ENCODE measurements at places on chromosomes 4 and X.

GRCh38 chr4:23973308-23973855, 83.5 kb upstream of the PPARGC1A start:
- no peak for DNase-seq

DNA sequence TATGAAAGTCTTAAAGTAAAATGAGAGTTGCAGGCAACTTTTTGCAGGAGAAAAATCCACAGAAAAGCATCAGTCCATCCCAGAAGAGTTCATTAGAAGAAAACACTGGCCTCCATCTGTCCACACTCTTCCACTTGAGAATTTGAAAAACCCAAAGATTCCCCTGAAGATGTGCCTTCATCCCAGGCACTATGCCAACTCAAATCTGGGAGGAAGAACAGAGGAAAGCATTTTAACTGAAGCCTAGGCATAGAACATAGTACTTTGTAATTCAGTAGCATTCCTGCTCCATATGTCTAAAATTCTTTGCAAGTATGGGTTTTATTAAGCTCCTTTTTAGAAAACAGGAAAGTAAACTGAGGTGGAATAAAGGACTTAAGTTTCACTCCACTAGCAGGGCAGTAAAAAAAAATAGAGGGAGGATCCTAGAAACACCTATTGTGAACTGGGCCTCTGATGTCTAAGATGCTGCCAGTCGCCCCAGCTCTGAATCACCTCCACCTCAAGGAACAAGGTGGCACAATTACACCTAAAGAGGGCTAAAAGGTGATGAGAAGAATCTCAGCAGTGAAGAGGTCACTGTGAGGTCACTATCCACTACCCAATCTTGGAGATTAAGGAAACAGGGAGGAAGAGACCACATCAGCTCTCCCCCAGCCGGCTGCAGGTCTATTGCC, 141.9 kb upstream of the FAM241A start:
- DNase-seq: no peak

DNA sequence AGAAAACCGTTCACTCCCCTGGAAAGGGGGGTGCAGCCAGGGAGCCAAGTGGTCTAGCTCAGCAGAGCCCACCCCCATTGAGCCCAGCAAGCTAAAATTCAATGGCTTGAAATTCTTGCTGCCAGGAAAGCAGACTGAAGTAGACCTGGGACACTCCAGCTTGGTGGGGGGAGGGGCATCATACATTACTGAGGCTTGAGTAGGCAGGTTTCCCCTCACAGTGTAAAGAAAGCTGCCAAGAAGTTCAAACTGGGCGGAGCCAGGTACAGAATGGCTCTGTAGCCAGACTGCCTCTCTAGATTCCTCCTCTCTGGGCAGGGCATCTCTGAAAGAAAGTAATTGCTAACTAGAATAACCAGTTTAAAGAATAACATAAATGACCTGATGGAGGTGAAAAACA, 372.3 kb upstream of the F9 start:
- DNase-seq: no peak

DNA sequence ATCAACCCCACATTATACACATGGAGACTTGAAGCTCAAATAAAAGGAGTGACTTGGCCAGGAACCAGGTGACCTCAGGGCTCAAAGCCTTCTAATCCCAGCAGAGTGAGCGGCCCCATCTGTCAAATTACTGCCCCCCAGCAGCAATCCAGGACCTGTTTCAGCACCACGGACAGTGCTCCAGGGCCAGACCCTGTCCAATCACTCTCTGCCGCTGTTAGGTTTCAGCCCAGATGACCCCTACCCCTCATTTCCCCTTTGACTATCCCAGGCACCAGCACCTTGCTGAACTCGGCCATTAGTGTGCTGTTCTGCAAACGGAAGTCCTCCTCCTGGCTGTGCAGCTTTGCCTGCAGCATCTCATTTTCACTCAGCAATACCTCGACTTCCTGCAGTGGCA, 5.1 kb downstream of the GRIPAP1 start:
- no peak for DNase-seq

DNA sequence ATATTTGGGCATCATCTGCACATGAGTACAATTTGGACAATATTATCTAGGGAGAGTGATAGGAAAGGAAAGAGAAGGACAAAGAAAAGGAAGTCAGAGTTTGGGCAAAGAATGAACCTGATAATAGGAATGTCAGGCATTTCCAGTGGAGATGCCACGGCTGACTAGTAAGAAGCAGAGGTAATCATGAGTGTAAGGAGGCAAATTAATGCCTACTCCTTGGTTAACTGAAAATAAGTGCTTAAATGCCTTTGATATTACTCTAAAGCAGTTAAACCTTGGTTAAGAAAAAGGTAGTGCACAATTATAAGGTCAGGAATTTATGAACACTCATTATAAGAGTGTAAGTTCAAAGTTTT, 99.2 kb upstream of the DDIT4L start:
- no peak for DNase-seq

DNA sequence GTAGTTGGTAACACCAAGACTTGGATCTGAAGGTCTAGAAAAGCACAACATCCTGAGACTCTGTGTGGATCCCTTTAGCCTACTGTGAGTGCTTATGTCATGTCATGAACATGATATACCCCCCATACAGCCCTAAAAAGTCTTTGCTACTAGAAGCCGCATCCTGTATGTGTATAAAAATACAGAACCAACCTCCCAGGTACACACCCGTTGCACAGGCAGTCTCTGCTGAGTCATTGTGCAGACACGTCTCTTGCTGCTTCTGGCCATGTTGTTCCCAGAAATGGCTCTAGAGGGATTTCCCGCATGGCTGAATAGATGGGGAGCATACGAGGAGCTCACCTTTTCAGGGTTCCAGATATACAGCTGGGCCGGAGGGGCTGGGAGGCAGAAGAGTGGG, 93.3 kb downstream of the MAMLD1 start:
- no peak for DNase-seq

DNA sequence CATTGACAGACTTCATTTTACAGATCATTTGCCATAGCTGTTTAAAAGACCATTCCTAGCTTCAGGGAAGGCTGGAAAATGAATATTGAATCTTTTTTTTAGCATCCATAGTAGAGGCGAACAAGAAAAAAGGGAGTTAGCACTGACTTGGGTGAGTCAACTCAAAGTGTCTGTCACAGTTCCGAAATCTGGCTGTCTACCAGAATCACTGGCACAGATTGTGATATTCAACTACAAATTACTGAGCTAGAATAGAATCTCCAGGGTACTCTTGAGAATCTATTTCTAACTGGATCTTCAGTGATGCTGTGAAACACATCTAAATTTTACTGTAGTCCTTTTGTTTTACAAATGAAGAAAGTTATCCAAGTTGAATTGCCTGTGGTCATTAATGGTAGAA, 31.5 kb downstream of the SEC24B start:
- no peak for DNase-seq

DNA sequence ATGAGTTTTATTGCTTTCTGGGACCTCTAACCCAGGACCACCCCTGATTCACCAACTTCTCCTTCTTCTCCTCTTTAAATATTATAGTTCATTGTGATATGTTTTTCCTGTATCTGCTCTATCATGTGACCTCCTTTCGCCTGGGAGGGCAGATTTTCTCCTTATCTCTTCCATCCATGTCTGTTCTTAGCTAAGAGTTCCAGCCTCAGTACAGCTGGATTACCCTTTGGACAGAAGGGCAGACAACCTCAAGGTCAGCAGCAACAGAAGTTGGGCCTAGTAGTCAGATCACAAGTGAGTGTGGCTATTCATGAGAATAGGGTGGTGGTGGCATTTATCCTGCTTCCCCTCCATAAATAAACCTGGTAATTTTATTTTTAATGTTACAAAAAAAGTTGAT, 5.7 kb upstream of the XK start:
- DNase-seq: no peak

- no peak for DNase-seq
Measured at GRCh38 chrX:107442914-107443527, 6.4 kb upstream of the FRMPD3 start.

- no peak for DNase-seq
Measured at GRCh38 chr4:16416601-16417000, 190.3 kb upstream of the TAPT1 start.

- DNase-seq: no peak
Measured at GRCh38 chr4:124025428-124025827, 628.8 kb downstream of the SPRY1 start.

DNA sequence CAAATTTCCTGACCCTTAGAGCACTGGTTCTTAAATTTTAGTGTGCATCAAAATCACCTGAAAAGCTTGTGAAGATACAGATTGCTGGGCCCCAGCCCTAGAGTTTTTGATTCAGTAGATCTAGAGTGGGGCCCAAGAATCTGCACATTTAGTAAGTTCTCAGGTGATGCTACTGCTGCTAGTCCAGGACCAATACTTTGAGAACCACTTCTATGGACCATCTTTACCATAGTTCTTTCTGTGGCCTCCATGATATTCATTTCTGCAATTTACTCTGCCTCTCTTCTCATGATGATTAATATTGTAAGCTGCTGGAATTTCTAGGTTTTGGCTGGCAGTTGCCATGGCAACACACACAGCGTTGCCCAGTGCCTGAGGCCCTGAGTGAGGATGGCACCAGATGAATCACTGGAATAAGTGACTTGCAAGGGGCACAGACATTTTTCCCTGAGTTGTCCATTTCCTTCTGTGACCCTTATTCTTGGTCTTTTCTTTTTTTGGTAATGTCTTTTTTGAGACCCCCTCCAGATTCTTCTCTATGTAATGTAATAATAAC, 83.6 kb downstream of the PPP1R2C start:
- DNase-seq: no peak

DNA sequence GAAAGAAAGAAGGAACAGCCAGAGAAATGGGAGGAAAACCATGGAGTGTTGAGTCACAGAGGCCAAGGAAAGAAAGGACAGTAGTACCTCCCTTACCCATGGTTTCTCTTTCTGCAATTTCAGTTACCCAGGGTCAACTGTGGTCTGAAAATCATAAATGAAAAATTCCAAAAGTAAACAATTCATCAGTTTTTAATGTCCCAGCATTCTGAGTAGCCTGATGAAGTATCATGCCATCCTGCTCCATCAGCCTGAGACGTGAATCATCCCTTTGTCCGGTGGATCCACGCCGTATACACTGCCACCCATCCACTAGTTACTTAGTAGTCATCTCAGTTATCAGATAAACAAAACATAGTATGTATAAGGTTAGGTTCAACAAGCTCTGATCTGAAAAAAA, 114.2 kb downstream of the COMMD8 start:
- DNase-seq: no peak

DNA sequence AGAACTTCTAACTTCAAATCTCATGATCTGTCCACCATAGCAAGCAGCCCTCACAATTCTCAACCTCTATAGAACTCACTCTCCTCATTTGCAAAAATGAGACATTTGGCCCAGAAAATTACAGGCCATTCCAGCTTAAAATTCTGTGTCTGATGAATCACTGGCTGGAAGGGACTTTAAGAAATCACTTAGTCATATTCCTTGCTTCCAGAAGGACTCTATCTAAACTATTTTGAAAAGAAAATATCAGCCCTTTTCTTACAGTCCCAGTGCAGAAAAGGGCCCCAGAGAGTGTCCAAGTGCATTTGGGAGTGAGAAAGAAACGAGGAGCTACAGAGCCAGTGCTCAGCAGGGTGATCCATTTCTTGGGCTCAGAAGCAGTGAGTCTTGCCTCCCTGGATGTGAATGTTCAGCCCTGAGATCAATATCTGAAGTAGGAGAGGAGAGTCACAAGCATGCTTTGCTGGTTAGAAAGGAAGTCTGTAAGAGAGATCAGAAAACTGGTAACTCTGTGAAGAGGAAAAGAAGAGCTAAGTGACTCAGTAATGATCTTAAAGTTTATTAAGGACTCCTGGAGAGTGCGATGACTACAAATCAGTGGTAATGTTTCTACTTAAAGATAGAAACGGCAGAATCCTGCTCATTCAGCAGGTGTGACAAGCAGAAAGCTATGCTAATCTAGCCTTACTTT, 139.8 kb downstream of the PALLD start:
- no peak for DNase-seq

DNA sequence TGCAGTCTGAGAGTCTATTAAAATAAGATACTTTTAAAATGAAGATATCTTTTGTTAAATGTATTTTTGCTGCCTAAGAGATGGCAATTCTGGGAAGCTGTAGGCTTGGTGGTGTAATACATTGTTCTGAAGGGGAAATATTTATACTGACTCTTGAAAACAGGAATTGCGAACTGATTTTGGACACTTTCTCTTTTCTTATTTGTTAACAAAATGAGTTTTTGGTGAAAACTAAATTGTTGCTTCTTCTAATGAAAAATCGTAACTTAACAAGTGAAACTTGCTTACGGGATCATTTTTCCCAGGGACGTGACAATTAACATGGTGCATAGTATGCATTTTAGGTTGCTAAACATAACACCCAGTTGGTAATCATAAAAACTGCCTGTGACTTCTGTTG, 71.0 kb downstream of the RAPGEF2 start:
- DNase-seq: no peak

- no peak for DNase-seq
Measured at GRCh38 chr4:100208964-100209363, 18.7 kb upstream of the DDIT4L start.

DNA sequence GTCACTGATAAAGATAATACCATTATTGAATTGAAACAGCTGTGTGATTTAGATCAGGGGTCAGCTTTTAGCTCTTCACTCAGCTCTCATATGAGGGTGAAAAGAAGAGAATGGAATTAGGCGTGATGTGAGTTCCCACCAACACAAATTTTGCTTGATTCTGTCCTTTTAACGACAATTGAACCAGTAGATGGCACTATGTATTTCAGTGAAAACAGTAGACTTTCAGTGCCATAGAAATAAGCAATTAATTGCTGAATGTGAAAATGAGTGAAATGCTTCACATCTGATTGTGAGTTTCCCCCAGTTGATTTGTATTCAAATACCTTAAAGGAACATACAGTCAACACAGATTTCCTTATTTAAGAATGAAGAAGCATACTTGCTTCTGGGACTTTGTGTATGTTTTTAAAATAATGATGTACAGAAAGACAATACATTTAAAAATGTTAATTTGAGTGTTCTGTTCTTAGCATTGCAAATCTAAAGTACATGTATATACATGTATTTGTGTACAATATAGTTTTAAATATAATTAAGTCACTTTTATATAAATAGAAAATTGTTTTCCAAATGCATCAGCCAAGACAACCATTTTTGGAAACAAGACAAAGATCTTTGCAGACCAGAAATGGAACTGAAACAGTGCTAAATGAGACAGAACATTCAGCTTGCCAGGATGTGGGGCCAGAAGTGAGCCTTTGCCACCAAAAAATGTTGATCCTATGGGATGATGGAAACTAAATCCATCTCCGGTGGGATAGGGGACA, 178.8 kb downstream of the SNCA start:
- DNase-seq: no peak

All from NCI-H1105 (cell line).